RPMI7951 (cell line): ENCODE measurements at places on chromosomes 3 and 15. TPM values are rescaled to one million over a fixed set of nuclear protein-coding genes. Genes with fewer than 3 reads are reported as not detected.

MDFIC2 gene
- total RNA-seq: not detected in 2 replicates

GOLGA8T gene
- total RNA-seq: not detected in 2 replicates

ATP2C1 gene
- 62.5 and 67.1 TPM in 2 replicates for total RNA-seq

ERICH6 gene
- total RNA-seq: not detected in 2 replicates

PAK6 gene
- total RNA-seq: 7.9 and 9.5 TPM in 2 replicates

RBPMS2 gene
- not detected in 2 replicates for total RNA-seq

TMOD2 gene
- 4.1 and 4.8 TPM in 2 replicates for total RNA-seq

CCR3 gene
- 0.10 TPM in 1 of 2 replicates, not detected in the other for total RNA-seq

ZNF717 gene
- total RNA-seq: 7.6 and 9.7 TPM in 2 replicates

PLA2G4D gene
- not detected in 2 replicates for total RNA-seq

PYGO1 gene
- 9.7 and 11.3 TPM in 2 replicates for total RNA-seq
